Stimulated activated CD4-positive, alpha-beta T cell treated with anti-CD3 and anti-CD28 coated beads, Interleukin-1b, Interleukin-23, amount 100 ng/mL, for 48 hours (primary cell): ENCODE measurements at places on chromosomes 7 and 10.

DNA sequence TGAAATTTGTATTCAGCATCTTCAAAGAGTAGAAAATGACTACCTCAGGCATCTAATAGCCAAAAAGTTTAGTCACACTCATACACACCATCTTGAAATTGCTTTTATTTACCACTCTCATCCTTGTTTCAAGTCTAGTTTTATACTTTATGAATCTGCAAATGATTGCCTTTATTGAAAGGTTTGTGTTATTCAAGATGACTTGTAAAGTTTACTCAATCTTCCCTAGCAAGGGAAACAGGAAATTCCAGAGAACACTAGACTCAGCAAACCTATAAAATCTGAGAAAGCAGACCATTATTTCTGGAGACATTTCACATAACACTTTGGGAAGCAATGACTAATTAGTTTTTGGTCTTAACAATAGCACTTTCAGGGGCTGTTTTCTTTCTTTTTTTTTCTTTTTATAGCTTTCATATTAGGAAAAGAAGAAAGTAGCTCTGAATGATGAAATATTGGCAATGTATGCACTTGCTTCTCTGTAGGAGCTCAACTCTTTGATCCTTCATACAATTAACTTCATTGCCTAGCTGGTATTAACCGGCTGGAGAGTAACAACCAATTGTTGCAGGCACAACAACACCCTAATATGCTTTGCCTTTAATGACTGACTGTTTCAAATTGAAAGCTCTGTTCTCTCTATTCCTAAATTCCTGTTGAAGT, 68.9 kb upstream of the HDAC9 start:
- DNase-seq = no peak

- DNase-seq = no peak
Observed at GRCh38 chr10:52668024-52668423, 104.6 kb downstream of the MBL2 start.

DNA sequence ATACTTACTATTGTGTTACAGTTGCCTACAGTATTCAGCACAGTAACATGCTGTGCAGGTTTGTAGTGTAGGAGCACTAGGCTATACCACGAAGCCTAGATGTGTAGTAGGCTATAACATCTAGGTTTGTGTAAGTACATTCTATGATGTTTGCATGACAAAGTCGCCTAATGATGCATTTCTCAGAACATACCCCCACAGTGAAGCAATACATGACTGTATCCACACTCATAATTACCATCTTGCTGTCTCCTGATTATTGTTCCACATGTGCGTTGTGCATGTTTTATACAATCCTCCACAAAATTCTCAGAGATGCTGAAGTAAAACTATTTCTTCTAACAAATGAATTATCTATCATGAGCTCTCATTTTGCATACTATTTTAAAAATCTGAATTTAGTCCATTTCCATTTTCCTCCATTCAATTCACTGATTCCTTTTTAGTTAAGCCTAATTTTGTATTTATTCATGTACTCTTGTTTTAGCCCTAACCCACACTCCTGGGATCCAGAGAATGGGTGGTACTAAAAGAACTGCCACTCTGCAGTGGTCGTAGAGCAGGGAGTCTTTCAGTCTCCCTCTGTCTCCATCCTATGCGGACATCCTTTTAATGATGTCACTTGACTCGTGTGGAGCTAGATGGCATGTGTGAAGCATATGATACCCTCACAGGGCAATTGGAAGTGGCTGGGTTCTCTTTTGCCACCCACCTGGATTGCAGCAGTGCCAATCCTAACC, 67.6 kb upstream of the CAV2 start:
- no peak for DNase-seq

GRCh38 chr10:80204677-80205476, 460 bp downstream of the ANXA11 start:
- DNase-seq = peak; percentile 19
